RKO (cell line): ENCODE measurements at places on chromosomes 1 and 21.

- no peak for DNase-seq
Observed at GRCh38 chr1:206821493-206821892, 43.9 kb upstream of the IL20 start.

GRCh38 chr1:45429561-45430159 lies 61.3 kb downstream of the TESK2 start:
- DNase-seq, result no peak

DNA sequence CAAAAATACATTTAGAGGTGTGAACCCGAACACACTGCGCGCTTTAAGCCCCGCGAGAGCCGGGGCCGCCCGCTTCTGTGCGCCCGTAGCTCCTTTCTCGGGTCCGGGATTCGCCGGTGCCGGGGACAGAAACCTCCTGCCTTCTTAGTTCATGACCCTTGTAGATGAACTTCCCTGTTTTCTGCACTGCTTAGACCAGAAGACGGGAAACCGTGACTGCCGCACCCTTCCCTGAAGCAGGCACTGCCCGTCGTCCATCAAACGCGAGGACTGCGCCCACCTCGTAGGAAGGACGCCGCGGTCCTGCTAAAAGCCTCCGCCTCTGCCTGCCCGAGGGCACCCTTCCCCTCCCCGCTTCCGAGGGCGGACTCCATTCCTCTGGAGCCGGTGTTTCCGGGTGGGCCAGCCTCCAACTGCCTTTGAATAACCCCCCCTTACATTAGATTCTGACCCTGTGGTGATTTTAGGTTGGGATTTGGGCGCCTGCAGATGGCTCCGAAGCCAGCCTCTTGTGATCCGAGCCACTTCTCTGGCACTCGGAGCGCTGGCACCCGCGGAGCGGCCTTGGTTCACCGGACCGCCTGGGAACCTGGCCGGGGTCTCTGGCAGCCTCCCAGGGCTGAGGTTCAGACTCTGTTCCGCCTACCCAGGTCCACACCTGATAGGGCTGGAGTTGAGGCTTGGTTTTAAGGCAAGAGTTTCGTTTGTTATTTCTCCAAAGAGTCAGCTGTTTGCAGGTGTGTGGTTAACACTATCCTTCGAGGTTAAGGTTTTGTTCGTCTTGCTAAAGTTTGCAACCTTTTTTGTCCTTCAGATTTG lies 1.2 kb upstream of the PTTG1IP start:
- DNase-seq, result no peak

DNA sequence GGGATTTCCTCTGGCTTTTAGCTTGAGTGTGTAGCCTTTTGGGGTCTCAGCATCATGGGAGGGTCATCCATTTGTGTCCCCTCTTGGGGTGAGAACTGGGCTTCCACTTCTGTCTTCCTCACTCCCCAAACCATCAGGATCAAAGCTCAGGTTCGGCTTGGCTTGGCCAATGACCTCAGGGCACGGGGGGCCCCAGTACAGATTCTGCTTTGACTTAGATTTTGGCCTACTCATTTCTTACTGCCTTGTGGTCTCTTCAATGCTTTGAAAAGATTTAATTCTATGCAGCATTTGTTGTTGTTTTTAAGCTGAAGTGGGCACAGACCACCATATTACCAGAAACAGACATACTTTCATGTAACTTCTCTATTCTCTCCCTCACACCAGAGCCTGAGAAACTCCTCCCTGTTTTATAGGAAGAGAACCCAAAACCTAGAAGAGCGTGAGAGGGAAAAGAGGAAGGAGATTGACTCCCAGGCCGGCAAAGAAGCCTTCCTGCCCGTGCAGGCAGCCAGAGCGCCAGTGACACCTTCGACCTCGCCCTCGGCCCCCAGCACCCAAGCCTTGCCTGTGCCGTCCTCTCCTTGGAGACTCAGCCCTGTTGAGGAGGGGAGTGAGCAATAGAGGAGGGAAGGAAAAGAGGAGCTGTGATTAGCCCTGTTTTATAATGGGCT lies 1.9 kb upstream of the S100A3 start:
- DNase-seq, result no peak

DNA sequence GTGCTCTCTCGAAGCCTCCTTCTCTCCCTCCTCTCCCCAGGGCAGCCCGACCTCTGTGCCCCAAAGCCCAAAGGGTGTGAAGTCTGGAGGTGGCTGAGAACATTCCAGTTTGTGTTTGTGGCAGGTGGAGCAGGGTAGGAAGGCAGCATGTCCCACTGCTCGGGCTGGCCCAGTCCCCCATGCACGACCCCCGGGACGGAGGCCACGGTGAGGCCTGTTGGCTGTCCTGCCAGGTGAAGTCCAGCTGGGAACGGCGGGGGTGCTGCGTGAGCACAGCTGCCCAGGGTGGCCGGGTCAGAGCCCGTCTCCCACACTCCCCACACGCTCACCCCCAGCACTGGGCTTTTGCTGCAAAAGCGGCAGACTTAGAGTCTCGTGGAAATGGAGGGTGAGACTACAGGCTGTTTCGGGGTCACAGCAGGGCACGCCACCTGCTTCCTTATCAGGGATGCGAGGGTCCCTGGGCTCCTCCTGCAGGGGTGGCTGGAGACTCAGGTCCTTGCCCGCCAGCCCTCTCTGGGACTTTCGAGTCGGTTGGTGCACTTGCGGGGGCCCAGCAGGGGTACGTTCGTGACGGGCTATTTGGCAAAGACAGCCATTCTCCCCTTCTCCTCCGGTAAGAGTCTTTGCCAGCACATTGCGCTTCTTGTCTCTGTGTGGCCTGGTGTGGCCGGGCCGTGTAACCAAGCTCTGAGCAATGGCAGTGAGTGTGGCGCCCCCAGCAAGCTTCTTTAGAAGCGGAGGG lies 40.3 kb downstream of the MORN1 start:
- DNase-seq, result no peak
